ENCODE measurements at places on chromosomes 2 and 18.
A peak's percentile ranks its signal among the peaks of the same experiment; 100 is the strongest.

DNA sequence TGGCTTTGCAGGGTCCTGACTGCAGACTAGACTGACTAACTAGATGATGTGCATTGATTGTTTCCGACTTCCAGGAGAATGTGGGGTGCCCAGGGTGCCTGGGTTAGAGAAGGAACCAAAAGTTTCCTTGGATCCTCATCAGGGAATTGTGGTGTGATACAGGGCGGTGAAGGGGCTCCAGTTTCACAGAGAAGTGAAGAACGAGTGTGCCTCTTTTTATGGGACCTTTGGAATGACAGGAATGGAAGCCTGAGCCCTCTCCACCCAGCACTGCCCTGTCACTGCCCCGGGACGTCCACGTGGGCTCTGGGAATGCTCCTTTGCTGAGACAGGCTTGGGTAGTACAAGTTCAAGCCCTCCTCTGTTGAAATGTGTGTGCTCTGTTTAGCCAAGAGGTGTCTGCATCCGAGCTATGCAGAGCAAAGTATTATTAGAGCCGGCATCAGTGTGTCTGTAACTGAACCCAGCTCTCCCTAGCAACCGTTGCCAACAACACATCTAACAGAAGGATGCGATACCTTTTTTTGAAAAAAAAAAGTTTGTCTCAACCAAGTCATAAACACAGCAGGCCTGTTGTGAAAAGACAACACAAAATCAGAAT, 183.6 kb downstream of the SMAD7 start:
- DNase-seq = peak; percentile 47

DNA sequence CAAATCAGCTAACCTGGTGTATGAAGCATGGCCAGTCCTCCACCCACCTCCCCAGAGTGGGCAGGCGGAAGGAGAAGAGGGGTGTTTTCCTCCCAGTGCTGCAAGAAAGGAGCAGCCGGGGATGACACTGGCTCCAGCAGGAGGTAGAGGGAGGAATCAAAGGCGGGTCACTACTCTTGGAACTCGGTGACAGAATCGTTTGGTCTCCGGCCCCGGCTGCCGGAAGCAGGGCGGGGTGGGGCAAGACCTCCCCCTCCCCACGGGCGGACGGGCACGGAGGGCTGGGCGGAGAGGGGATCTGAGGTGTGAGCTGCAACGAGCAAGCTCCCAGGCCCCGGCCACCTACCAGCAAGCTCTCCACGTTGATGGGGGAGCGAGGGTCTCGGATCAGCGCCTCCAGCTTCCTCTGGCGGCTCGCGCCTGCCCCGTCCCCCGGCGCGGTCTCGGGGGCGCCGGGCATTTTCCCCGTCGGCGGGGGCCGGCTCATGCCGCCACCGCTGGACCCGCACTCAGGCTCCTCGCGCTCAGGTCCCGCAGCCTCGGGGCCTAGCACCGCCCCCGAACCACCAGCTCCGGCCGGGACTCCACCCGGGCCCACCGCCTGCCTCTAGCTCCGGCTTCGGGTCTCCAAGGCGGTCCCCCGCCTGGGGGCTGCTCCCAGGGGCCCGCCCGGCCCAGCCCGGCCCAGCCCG, 640 bp downstream of the ROCK2 start:
- DNase-seq = peak; percentile 27

DNA sequence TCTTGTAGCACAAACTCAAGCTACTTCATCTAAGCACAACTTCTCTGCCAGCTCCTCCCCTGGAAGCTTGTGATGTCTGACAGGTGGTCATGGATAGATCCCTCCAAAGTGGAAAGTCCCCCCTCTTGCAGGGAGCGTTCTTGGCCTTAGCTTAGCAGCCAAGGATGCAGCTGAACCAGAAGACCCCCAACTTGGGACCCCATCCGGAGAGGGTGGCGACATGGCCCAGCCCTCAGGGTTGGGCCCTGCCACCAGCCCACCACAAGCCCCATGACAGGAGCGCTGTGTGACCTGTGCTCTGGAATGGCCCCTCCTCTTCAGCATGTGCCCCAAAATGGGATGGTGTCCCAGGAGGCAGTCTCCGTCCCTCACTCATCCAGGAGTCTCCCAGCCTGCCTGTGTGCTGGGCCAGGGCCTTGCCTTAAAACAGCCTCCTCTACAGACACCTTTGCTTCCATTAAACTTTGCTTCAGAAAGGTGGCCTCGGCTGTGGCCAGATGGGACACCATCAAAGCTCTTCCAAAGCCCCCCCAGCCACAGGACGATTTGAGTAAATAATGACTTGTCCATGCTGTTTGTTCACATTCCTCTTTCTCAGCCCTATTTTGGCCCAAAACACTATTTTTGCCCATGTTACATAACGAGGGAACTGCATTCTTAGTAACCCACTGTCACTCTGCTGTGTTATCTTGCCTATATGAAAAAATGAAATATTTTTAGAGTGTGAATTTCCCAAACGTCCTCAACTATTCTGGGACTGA, 122.1 kb downstream of the RAB3GAP1 start:
- no peak for DNase-seq

DNA sequence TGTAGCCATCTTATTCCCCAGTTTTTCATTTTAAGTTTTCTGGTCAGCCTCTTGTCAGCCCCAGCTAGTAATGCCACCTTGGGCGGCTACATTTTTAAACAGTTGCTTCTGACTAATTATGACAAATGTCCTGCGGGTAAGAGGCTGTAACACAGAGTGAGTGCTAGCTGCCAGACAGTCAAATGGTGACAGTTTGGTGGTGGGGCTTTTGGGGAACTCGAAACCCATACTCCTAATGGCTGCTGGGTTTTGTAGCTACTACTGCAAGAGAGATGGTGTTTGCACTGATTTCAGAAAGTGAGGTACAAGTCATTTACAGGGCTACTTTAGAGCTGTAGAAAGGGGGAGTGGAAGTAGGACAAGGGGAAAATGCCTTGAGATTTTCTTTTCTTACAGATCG, 48.2 kb downstream of the ZCCHC2 start:
- DNase-seq = no peak

DNA sequence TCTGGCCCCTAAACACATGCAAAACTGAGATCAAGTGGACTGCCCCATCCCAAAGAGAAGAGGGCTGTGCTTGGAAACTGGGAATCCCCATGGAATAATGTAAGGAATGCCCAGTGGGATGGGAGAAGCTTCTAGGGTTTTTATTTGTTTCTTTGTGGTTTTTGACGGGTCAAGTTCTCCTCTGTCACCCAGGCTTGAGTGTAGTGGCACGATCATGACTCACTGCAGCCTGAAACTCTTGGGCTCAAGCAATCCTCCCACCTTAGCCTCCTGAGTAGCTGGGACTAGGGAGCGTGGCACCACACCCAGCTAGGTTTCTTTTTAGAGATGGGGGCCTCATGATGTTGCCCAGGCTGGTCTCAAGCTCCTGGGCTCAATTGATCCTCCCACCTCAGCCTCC, 101.7 kb upstream of the ZSWIM2 start:
- peak; percentile 10 for DNase-seq

GRCh38 chr2:144330951-144331673, 188.8 kb downstream of the ZEB2 start:
- DNase-seq = peak; percentile 37

DNA sequence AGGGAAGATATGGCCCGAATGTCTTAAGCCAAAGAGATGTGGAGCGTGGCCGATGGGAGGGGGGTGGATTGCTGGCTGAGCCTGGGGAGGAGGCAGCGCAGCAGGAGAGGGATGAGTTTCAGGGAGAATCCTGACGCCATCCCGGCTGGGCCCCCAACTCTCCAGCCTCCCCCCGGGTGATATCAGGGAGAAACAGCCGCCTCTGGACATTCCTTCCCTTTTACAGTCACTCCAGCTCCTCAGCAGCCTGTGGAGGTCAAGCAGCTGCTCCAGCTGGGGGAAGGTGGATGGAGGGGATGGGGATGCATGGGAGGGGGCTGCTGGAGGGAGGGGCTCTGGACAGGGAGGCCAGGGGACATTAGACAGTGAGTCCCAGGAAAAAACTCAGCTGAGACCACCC, 9.5 kb upstream of the DES start:
- no peak for DNase-seq

DNA sequence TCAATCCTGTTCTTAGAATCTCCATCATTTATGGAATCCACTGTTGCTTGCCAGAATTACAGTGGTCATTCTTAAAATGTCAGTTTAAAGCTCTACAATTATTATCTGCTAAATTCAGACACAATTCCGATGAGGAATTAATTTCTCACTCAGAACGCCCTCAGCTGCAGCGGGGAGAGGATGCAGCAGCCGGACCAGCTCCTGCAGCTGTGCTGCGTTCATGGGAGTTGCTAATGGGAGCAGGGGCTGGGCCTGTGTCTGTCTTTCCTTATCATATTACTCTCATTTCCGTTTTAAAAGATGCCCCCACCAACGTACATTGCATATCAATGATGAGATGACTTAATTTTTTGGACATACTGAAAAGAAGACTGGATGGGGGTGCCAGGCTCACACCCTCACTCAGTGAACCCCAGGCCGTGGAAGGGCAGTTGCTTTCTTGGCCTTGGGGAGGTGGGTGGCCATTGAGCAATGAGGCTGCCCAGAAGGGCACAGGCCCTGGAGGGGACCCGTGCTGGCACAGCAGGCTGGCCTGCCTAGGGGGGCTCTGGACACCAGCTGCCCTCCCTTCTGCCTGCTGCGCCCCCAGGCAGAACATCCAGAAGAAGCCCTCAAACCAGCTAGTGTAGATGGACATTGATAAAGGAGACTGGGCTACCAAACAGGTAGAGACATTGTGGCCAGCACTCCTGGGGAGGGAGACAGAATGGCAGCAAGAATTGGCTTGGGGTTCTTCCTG, 503.6 kb upstream of the MYT1L start:
- no peak for DNase-seq

DNA sequence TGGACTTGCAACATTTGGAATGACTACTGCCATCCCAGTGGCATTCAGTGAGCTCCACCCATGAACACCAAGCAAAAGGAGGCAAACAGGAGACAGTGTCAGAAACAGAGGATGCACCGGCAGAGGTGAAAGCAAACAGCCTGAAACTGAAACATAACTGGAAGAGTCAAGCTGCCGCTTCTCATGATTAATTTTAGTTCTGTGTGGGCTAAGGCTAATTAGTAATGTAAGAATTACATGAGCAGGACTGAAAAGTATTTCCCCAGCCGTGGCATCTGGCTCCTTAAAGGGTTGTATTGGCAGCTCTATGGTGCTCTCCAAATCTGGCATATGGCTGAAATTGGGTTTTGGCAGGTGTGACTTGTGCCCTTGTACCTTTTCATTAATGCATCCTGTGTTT, 1108.1 kb downstream of the TSN start:
- DNase-seq = no peak

DNA sequence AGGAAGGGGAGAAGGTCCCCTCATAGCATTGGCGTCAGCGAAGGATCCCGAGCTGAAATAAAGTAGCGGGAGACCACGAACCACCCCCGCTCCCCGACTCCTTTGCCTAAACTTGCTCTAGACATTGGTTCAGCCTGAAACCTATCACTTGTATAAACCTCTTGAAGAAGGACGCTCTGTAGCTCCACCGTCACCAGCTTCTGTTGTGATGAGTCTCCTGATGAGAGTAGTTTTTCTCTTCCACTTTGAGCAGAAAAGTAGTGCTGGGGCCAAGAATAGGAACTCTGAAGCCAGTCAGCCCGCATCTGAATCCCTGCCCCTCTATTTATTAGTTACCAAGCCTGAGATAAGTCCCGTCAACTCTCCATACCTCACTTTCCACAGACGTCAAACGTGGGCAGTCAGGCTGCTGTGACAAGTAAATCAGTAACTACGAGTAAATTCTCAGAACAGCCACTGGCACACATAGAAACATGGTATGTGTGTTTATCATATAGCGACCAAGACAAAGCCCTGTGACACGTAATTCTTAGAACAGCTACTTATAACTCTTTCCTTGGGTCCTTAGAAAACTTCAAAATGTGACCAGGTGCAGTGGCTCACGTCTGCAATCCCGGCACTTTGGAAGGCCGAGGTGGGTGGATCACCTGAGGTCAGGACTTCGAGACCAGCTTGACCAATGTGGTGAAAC, 61.7 kb downstream of the CD226 start:
- no peak for DNase-seq

DNA sequence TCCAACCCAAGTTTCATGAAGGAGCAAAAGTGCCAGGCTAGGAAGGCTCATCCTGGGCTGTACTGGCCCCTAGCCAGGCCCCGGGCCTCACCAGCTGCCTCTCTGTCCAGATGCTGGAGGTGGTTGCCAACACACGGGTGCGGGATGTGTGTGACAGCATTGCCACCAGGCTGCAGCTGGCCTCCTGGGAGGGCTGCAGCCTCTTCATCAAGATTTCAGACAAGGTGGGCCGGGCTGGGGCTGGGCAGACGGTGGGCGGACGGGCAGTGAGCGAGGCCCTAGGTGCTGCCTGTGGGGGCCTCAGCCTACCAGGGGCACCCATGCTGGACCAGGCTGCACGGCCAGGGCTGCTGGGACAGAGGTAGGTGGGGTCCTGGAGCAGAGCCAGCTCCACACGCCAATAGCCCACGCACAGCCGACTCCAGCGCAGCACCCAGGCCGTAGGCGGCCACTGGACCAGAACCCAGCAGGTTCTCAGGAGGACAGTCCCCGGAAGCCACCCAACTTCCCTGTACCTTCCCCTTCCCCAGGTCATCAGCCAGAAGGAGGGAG, 11.8 kb upstream of the GPR17 start:
- no peak for DNase-seq

DNA sequence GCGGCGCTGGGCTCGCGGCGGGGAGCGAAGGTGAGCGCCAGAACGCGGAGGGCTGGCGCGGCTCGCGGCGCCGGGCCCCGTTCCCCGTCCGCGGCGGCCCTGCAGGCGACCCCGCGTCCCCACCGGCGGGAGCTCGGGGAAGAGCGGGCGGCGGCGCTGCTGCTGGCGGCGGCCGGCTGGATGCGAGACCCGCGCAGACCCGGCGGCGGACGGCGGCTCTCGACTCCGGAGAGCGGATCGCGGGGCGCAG, 213 bp downstream of the DOK6 start:
- DNase-seq = no peak

GRCh38 chr2:198213253-198213652, 408.9 kb downstream of the PLCL1 start:
- no peak for DNase-seq

- DNase-seq = no peak
These were observed 402.6 kb downstream of the EIPR1 start for GRCh38 chr2:2974982-2975381.

GRCh38 chr2:156574112-156574511, 137.9 kb downstream of the GPD2 start:
- DNase-seq = no peak

- no peak for DNase-seq
These were observed 26.2 kb downstream of the GPATCH11 start for GRCh38 chr2:37110306-37111212.

DNA sequence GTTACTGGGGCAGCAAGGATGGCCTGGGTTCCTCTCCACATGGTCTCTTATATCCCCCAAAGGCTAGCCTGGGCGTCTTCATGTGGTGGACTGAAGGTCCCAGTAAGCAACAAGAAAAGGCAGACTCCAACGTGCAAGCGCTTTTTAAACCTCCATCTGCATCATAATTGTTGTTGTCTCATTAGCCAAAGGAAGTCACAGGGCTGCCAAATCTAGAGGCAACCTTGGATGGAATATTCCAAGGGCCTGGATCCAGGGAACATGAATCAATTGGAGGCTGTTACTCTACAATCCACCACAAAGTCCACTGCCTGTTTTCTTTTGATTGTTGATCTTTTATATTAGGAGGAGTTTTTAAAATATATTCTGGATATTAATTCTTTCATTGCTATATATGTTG, 118.8 kb downstream of the SH3RF3 start:
- DNase-seq = no peak
